Upper lobe of right lung (tissue), 1 donor: ENCODE measurements at places on chromosomes 7 and 10. TPM values are rescaled to one million over a fixed set of nuclear protein-coding genes. Genes with fewer than 3 reads are reported as not detected.

Gene SLC18A3
- not detected for total RNA-seq

Gene EXOSC1
- 27.0 TPM for total RNA-seq

Gene UNCX
- total RNA-seq = not detected

Gene SLC29A3
- 14.8 TPM for total RNA-seq

DNA sequence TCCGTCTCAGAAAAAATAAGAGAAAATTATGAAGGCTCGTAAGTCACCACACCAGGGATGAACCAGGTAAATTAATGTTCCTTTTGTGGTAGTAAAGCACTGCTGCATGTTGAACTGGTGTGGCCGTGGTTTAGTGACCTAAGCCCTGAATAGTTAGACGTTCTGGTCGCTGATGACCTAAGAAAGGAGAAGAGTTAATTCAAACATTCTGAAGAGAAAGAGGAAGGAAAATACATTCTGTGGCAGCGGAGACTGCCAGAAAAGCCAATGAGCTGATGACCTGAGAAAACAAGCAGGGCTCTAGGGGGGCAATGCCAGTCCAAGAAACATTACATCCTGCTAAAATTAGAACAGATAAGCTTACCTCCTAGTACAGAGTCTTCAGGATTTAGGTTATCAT, 17.5 kb downstream of the DNAJC9 start:
- DNase-seq = no peak
